CD4-positive, alpha-beta T cell treated with Interleukin-10 for 1 hour (primary cell): ENCODE measurements at places on chromosomes 2 and 18.
A peak's percentile ranks its signal among the peaks of the same experiment; 100 is the strongest.

DNA sequence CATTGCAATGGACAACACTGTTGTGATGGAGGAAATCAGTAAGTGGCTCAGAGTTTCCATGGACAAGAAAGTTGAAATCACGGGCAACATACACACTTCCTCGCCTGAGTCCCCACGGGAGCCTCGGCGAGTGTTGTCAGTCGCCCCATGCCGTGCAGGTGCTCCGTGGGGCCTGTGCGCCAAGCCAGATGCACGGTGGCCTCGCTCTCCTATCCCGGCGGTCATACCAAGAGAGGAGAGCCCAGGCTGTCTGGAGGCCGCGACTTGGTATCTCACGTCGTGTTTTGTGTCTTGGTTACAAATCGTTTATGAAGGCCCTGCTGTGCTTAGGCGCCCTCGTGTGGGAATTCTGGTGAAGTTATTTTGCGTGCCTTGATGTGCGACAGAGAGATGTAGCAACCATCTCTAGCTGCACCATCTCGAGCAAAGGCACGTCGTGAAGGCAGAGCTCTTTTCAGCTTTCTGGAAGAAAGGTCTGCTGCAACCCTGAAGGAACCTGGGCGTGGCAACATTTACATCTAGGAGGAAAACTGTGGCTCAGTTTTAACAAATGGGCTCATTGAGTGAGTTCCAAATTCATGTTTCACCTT is 21.8 kb downstream of the ATG4B start:
- DNase-seq, result peak; percentile 46

- no peak for DNase-seq
Observed at GRCh38 chr2:127421871-127422558, 3.8 kb downstream of the PROC start.

DNA sequence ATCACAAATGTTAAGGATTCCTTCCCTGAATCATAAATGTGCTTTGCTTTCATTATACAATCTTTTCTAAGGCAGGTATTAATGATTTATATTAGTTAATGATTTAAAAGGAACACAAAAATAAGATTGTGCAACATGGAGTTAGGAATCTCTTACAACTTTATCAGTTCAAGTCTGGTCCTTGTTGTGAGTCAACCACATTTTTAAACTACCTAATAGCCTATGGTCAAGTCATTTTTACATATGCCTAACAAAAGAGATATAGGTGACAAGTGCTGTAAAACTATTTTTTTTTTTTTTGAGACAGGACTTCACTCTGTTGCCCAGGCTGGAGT is 8.2 kb upstream of the INPP1 start:
- no peak for DNase-seq

DNA sequence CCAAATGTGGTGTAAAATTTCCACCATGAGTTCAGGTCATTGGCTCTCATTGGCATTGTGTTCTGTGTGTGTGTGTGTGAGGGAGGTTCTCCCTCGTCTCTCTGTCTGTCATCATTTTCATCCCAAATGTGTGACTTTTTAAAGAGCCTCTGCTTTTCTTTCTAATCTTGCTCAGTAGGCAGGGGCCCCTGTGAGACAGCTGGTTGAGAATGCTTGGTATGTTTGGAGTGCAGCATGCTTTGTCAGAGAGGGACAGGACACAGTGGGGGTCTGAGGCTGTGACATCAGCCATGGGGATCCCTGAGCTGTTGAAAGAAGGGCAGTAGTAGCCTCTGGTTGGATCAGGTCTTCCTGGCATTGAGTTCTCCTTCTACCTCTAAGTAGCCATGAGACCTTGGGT is 10.6 kb downstream of the PTPRM start:
- DNase-seq, result no peak

DNA sequence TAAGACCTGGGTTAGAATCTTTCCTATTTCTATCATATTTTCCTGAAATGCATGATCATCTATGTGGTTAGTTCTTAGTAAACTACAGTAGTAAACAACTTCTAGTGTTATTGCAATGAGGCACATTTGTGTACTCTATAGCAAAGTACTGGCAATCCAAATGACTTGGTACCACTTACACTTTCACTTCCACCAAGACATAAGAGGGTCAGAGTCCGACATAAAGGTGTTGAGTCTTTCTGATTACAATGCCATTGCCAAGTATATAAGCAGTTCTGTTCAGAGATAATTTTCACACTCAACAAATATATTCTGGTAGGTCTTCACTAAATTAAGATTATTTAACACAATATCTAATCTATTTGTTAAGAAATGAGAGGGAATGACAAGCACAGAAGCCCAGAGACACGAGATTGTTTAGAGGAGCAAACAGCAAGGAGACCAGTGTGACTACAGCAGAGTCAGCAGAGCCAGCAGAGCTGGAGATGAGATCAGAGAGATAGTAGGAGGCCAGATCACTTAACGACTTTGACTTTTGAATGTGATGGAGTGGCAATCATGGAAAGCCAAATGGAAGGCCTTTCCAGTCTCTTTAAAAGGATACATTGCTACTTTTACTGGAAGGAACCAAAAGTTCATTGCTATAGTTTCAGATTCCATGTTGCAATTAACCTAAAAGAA is 27.5 kb downstream of the SOS1 start:
- no peak for DNase-seq

- DNase-seq, result no peak
Observed at GRCh38 chr2:8592736-8593135, 89.1 kb upstream of the ID2 start.

GRCh38 chr2:20620271-20620681 is 30.6 kb downstream of the HS1BP3 start:
- DNase-seq, result no peak

DNA sequence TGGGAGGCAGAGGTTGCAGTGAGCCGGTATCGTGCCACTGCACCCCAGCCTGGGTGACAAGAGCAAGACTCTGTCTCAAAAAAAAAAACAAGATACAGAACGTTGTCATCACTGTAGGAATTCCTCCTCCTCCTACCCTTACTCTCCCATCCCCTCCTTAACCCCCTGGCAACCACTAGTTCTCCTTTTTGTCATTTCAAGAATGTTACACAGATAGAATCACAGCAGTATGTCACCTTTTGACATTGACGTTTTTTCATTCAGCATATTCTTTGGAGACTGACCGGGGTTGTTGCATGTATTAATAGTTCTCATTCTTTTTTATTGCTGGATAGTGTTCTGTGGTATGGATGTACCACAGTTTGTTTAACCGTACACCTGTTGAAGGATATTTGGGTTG is 32.4 kb downstream of the TTLL4 start:
- DNase-seq, result no peak

DNA sequence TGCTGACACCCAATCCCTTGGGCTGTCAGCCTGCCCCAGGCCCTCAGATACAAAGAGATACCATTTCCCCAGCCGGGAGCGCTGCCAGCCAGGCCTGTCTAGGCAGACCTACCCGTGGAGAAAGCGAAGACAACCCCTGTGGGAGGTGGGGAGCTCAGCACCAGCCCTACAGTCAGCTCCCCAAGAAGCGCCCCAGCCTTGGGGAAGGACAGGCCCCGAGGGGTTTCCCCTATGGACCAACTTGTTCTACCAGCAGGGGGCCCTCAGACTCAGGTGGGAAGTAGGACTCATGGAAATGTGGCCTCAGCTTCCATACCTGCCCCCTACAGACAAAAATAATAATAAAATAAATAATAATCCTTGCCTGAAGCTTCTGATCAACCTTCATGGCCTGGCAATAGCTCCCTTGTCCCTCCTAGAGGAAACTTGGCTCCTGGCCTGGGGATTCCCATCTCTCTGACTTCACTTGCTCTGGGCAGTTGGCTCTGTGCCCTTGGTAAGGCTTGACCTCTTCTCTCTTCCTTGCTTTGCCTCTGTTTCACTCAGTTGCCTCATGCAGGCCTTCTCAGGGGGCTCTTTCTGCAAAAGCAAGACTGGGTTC is 7.0 kb downstream of the SLC35F6 start:
- DNase-seq, result peak; percentile 38

DNA sequence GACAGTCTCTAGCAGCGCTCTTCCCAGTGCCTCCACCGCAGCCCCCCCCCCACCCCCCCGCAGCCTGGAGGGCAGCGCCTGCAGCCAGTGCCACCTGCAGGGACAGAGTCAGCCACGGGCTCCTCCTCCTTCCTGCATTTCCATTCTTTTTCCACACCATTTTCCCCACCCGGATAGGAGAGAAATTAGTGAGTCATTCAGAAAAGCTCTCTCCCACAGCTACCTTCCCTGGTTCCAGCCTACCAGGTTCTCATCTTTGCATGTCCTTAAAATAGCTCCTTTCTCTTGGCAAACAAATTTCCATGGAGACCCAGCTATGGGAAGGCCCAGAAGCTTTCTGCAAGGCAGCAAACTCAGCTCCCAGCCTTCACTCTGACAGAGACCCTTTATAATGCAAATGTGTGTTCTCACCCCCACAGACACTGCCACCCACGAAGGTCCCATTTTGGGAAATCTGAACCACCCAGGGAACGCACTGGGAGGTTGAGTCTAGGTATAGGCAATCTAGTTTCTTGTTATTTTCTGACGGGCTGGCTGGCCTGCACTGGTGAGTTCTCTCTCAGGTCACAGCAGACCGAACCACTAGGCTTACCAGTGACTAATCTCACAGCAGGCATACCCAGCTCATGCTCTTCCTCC is 41.8 kb upstream of the ATG16L1 start:
- no peak for DNase-seq

DNA sequence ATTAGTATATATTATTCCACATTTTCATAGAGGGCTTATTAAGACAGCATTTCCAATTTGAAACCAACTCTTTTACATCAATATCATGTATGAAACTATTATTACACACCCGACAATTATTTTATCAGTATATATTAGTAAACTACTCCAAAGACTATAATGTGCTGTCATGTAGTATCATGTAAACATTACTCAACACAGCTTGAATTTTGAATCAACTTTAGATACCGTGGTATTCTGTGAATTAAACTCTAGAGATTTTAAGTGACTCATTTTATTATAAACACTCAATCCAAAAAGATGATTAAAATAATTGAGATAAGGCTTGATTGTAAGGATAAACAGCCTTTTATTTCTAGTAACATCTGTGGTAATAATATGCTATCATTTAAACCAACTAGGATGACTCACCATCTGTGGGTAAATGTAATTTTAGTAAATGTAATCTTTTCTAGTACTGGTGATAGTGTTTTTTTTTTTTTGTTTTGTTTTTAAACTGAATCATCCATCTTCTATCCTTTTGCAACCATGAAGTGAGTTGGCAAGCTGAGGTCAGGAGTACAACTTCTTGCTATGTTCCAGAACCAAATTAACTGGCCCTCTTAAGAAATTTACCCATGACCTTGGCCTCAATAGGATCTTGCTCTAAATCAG is 144.3 kb upstream of the SMAD7 start:
- DNase-seq, result no peak

DNA sequence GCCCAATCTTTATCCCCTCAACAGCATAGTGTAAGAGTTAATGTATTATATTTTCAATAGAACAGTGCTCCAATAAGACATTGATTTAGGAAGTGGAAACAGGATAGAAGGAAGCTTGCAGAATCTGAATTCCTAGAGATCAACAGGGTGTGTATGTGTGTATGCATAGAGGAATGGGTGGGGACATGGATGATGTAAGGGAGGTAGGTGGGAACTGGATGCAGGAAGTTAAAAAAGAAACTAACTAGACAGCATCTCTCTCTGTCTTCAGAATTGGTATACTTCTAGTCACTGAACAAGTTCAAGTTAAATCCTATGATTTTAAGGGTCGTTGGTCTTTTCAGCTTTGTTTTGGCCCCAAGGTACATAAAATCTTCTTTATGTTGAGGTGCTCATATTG is 196.6 kb downstream of the PMAIP1 start:
- no peak for DNase-seq

DNA sequence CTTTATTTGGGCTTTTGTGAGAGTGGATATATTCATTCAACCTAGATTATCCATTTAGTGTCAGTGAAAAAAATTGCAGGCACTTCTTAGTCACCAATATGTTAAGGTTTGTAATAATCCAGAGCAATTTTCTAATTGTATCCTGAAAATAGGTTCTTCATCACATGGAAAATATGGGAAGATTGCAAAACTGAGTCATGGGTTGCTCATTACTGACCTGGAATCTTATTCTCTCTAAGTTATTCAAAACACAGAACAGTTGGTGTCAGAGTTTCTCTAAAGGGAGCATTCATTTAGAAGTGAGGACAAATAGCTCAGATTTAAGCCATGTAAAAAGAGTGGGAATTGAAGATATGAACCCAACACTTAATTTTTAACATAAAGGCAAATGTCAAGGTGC is 181.3 kb downstream of the IKZF2 start:
- DNase-seq, result no peak
